ENCODE measurements at places on chromosomes 1 and 21.

GRCh38 chr21:34782506-34783360 is 113.9 kb downstream of the CLIC6 start:
- DNase-seq: peak; percentile 14

DNA sequence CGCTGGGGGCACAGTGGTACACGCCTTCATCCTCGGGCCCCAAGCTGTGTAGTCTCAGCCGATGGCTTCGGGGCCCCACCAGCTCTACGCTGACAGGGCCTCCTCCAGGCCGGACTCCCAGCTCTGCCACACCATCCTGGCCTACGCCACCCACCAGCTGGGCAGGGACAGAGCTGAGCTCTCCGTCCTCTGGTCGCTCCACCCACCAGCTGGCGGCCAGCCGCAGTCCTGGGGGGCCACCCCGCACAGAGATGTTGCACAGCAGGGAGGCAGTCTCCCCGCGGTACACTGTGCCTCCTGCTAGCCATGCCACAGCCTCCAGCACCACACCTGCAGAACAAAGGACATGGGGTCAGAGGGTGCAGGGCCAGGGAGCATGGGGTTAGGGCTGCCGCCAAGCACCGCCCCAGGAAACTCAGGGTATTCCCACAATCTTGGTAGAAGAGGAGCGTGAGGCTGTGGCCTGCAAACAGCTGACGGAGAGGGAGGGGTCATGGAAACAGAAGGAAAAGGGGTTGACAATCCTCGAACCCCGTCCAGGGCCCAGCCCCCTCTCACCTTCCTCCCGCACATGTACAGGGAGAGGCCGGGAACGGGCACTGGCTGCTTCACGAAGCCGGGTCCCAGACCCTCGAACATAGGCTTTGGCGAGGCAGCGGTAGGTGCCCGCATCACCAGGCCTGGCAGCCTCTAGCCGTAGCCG is 5.9 kb downstream of the IGSF8 start:
- DNase-seq: no peak

- DNase-seq: no peak
These were observed 31.5 kb downstream of the DPT start for GRCh38 chr1:168697356-168698126.

- no peak for DNase-seq
These were observed 16.7 kb downstream of the CASP9 start for GRCh38 chr1:15507278-15507677.

DNA sequence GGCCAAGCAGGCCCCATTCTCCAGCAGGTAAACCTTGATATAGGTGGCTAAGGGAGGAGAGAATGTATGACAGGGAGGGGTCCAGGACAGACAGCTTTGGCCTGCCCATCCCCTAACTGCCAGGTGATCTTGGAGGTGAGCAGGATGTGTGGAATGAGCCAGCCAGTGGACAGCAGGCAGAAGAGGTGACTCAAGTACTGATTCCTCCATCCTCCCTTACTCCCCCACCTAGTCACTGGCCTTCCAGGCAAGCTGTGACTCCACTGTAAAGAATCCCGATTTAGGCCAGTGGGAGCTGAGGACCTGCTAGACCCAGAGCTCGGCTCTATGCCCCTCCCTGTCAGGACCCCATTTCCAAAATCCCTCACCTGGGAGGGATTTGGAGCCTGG is 36.6 kb downstream of the RIMS3 start:
- no peak for DNase-seq

DNA sequence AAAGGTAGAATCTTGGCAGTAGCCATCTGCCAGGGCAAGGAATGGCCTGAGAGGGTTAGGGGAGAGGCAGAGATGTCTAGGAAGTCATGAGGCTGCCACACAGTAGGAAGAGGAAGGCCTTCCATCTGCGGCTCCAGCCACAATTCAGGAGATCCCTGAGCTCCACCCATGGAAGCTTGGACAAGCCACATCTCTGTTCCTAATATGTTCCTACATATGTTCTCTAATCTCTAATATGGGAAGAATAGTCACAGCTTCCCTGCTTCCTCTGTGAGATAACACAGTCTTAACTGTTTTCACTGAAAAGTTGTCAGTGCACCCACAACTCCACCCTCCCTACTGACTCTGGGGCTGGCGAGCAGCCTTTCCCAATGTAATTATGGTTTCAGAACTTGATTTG is 109.5 kb downstream of the CDC7 start:
- DNase-seq: no peak

GRCh38 chr1:155070721-155071569 is 7.4 kb downstream of the EFNA4 start:
- no peak for DNase-seq

- no peak for DNase-seq
These were observed 81.7 kb downstream of the ARID4B start for GRCh38 chr1:235246022-235246948.

DNA sequence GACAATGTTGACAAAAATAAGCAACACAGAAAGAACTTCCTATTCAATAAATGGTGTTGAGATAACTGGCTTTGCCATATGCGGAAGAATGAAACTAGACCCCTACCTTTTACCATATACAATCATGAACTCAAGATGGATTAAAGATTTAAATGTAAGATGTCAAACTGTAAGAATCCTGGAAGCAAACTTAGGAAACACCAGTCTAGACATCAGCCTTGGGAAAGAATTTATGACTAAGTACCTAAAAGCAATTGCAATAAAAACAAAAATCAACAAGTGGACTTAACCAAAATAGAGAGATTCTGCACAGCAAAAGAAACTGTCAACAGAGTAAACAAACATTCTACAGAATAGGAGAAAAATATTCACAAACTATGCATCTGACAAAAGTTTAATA is 16.1 kb upstream of the CLDN8 start:
- no peak for DNase-seq

DNA sequence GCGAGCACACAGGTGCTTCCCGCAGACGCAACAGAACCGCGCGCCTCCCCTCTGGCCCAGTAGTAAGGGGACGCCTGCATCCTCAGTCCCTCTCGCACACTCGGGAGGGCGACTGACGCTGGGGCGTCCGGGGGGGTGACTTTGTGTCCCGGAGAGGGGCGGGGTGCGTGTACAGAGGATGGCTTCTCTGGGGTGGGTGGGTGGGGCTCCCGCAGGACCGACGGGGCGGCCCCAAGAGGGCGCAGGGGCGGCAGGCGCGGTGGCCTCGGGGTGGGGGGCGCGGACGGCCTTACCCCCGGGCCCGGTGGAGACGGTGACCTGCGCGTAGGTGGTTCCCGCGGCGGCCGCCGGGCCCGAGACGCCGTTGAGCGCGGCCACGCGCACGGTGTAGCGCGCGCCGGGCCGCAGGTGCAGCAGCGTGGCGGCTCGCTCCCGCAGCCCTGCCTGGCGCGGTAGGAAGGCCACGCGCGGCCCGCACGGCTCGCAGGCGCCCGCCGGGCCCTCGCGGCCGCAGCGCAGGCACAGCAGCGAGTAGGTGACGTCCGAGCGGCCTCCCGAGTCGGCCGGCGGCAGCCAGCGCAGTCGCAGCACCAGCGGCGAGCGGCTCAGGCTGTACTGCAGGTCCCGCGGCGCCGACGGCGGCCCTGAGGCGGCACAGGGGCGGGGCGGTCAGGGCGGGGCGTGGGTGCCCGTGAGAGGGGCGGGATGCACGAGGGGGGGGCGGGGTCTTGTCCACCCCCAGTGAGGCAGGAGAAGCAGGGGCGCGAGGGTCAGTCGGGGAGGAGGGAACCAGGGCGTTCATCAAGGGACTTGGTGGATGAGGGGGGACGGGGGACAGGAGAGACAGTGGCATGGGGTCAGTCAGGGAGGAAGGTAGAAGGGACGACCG is 12.1 kb downstream of the EPHA10 start:
- DNase-seq: peak; percentile 58

- DNase-seq: peak; percentile 36
These were observed 94.8 kb upstream of the USP24 start for GRCh38 chr1:55309786-55310504.

DNA sequence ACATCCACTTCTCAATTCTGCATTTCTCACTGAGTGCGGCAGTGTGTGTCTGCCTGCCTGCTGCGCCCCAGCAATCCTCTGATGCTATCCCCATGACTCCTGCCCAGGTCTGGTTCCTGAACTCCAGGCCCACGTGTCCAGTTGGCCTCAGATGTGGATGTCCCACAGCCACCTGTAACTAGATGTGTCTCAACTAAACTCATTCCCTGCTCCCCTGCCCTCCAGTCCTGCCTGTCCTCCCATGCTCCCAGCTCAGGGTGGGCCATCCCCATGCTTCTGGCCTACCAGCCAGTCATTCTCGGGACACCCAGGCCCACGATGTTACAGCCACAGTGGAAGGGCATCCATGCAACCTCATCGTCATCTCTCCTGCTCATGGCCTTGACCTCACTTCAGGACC is 76.8 kb downstream of the STUM start:
- DNase-seq: no peak

- no peak for DNase-seq
These were observed 1.3 kb downstream of the FCGR2A start for GRCh38 chr1:161506336-161507223.

GRCh38 chr1:240495601-240496000 is 116.4 kb downstream of the GREM2 start:
- DNase-seq: no peak

DNA sequence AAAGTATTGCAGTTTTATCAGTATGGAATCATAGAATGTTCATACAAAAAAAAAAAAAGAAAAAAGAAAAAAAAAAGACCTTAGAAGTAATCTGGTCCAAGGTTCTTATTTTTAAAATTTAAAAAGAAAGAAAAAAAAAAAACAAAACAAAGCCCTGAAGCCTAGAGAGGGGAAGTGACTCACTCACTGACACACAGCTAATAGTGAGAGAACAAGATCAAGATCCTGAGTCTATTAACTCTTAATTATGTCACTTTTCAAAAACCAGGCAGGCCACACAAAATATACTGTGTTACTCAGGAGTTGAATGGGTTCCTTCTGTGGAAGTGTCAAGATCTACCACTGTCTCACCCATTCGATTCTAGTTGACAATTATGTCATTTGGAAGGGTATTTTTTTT is 433.9 kb upstream of the DAB1 start:
- no peak for DNase-seq

DNA sequence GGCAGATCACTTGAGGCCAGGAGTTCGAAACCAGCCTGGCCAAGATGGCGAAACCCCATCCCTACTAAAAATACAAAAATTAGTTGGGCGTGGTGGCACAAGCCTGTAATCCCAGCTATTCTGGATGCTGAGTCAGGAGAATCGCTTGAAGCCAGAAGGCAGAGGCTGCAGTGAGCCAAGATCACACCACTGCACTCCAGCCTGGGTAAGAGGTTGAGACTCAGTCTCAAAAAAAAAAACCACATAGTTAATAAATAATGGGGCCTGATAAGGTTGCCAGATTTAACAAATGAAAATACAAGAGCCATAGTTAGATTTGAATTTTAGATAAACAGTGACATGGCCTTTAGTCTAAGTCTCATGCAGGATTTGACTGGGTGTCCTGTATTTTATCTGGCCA is 175.7 kb downstream of the ZZZ3 start:
- no peak for DNase-seq

DNA sequence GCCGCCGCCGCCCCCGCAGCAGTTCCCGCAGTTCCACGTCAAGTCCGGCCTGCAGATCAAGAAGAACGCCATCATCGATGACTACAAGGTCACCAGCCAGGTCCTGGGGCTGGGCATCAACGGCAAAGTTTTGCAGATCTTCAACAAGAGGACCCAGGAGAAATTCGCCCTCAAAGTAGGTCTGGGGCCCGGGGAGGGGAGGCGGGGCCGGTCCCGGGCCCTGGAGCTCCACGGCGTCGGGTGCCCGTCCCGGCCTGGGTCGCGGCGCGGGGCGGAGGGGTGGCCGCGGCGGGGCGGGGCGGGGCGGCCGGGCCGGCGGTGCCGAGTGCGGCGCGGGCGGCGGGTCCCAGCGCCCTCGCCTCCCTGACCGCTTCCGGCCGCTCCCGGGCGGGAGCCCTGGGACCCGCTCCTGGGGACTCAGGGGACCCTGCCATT is 646 bp downstream of the MAPKAPK2 start:
- DNase-seq: no peak

GRCh38 chr1:153260585-153261280 is 1.2 kb downstream of the LORICRIN start:
- no peak for DNase-seq

DNA sequence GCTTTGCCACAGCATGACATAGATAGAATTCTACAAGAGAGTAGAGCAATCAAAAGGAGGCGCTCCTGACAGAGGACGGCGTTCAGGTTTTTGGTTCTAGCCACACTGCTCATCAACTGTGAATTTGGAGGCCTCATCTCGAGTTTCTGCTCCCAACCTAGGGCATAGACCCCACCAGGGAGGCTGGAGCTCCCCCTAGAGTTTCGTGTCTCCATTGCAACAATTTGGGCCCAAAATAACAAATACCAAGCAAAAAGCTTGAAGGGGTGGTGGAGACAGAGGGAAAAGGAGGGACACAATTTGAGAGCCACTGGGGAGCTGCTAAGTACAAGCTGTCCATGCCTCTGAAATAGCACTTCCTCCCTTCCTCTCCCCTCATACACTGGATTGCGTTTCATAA is 297.0 kb downstream of the GPATCH2 start:
- no peak for DNase-seq

DNA sequence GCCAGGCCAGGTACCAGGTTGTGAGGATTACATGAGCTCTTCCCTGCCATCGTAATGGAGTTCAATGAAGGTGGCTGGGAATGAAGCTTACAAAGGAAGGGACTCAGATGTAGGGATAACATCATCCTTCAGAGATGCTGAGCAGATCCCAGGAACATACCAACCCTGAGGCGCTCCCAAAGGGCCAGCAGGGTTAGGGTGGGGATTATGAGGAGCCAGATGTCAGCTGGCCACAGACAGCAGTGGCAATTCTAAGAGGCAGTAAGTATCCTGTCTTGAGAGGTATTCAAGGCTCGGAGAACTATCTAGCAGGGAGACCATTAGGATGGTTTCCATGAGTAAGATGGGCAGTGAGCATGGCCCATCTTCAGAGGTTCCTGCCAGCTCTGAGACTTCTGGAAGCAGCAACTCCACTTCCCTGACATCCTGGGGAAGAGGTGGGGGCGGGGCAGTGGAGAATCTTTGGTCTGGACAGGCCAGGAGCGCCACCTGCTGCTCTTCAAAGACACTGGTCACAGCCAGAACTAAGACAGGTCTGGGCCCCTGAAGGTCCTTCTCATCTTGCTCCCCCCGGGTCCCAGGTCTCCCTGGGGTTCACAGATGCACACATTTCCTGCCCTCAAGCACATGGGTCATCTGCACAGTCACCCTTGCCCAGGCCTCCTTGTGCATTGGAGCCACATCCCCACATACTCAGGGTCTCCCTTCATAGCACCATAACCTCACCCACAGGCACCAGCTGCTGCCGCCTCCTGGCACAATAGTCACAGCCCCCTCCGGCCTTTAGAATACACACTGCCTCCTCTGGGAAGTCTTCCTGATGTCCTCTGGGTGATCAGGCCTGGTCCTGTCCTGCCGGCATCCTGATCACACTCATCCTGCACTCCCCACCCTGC is 2.7 kb upstream of the SDC3 start:
- peak; percentile 77 for DNase-seq

GRCh38 chr1:35046730-35047129 is 15.0 kb upstream of the ZMYM6 start:
- no peak for DNase-seq

DNA sequence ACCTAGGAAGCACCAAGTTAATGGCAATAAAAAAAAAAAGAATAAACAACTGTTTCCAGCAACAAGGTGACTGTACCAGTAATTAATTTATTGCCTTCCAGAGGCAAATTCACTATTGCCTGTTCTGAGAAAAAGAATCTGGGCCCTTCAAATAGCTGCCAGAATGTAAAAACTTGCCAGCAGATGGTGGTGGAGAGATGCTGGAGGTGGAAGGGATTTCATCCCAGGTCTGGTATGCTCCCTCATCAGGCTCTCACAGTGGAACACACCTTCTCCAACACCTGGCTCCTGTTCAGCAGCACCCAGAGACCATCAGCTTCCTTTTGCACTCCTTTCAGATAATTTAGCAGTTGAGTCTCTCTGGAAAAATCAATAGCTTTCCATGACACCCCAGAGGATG is 792.9 kb upstream of the ADAMTS5 start:
- no peak for DNase-seq

Data from NCI-H2171 (cell line).